Effector memory CD8-positive, alpha-beta T cell (primary cell): ENCODE measurements at places on chromosomes 13 and 19.

- DNase-seq: no peak
These were observed 11.9 kb downstream of the ZNF787 start for GRCh38 chr19:56109226-56109625.

GRCh38 chr19:50695251-50696093 lies 24.1 kb downstream of the SHANK1 start:
- no peak for DNase-seq

- DNase-seq: no peak
These were observed 8.0 kb downstream of the SPHK2 start for GRCh38 chr19:48627201-48627864.

DNA sequence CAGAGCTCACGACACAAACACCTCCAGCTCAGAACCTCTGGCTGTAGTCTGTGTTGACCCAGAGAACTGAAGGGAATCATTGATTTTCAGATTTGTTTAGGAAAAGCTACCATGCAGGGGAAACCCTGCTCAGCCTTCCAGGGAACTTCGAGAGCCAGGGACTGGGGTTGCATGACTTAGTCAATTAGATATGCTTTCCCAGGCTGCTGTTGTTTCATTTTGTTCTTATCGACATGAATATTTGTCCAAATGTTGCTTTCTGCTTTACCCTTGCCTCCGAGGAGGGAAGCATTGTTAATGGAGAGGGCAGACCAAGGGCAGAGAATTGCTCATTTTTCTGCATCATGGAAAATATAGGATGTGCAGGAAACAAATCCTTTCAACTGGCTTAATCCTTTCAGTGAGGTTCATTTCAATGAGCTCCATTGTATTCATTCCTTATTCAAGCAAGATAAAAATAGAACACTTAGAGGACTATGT lies 82.5 kb downstream of the KLF5 start:
- DNase-seq: no peak

GRCh38 chr19:18158467-18158866 lies 5.5 kb downstream of the PIK3R2 start:
- DNase-seq: no peak
